Ovary (tissue), 10 donors: ENCODE measurements at places on chromosomes 2 and 18.

- no peak for DNase-seq
Observed at GRCh38 chr2:160075171-160075570, 12.8 kb upstream of the PLA2R1 start.

- DNase-seq: no peak
Observed at GRCh38 chr2:149703281-149703680, 115.7 kb upstream of the MMADHC start.

DNA sequence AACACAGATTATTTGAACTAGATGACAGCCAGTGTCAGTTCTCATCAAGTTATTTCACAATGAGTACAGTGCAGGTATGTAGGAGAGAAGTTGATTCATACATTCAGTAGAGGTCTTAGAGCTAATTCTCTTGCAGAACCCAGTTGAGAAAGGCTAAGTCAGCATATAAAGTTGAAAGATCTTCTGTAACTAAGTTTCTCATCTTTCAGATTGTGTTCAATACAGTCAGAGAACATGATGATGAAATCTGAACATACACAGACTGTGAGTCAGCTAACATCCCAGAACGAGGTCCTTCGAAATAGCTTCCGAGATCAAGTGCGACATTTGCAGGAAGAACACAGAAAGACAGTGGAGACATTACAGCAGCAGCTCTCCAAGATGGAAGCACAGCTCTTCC is 41.9 kb upstream of the LIMS1 start:
- no peak for DNase-seq

- no peak for DNase-seq
Observed at GRCh38 chr18:32333781-32334180, 136.9 kb downstream of the GAREM1 start.

DNA sequence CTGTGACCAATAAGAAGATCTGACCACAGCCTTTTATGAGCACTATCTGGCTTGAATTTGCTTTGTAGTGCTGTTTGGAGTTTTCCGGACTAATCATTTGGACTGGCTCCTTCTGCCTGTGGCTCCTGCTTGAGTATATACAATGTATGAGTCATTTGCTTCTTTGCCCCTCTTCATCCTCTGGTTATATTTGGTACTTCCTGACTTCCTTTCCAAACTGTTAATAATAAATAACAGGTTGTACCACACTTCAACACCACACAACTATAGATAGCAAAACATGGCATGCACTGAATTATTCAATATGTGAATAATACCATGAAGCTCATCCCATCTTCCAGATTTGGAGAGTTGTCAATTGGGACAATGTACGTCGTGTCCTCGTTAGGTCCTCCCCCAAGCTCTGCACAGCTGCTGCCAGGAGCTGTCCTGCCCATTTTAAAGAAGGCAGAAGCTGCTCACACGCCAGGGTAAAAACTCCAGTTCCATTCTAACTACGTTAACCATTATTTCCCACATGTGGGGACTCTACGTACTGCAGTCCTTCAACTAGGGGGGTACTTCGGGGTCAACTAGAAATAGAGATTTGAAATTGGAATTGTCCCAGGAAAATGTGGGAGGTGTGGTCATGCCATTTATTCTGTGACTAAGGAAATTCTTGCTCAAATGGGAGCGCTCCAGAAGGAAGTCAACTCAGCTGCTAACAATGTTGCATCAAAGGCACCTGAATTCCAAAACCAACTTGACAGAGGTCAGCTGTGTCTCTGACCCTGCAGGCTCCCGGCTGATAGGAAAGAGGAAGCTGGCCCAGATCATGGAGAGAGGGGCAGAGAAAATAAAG is 38.1 kb downstream of the ST8SIA5 start:
- DNase-seq: no peak

- DNase-seq: no peak
Observed at GRCh38 chr18:66264130-66264529, 339.8 kb downstream of the CDH19 start.

- DNase-seq: no peak
Observed at GRCh38 chr18:22108674-22109073, 60.7 kb upstream of the GATA6 start.

DNA sequence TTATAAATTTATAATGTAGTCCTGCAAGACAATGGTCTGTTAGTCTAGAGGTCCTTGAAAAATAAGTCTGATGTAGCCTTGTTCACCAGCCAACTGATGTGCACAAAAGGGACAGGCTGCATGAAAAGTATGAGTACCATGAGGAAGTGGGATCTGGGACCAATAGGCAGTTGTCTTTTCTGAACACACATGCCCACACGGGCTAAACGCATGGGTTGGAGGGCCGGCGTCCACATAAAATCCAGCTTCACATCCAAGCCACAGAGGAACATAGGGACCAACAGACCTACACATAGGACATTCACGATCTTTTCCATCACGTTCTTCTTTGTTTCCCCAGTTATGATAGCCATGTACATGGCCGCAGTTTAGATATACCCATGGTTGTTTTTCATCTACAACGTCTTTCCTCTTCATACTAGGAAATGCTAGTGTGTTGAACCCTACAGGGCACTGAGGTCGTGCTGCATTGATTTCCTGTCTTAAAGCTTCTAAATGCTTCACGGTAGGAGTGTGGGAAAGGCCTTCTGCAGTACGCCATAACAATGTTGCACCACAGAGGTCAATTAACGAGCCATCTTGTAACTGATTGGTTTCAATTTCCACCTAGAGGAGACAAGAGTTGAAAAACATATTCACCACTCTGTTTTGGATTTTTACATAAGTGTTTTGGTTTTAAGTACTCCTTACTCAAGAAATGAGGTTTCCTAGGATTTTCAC is 49.4 kb downstream of the PELI1 start:
- no peak for DNase-seq

DNA sequence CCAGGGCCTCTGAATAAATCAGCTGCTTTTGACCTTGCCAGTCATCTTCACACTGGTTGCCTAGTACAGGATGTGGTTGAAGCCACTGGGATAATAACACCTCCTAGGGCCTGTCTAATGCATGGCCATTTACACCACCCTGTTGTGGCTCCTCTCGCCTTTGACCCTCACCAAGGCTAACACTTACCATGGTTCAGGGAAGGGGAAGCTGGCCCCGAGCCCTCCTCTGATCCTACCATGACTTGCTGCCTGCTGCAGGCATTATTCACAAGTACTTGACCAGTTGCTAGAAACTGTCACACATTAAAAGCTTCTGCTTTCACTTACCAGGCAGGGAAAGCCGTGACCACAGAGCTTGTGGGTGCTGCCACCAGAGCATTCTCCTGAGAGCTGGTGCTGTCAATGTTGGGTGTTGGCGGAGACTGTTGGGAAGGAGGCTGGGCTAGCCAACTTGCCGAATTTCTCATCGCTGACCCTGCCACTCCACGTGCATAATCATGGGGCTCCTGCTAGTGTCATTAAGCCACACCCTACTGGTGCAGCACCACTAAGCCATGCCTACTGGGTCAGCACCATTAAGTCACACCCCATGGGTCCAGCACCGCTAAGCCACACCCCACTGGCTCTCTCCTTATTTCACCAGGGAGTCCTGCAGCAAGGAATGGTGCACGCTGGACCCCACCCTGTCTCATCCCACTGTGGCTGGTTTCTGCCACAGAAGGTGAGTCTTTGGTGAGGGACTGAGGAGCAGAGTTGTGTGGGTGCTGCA is 47.0 kb upstream of the TTC39C start:
- no peak for DNase-seq

DNA sequence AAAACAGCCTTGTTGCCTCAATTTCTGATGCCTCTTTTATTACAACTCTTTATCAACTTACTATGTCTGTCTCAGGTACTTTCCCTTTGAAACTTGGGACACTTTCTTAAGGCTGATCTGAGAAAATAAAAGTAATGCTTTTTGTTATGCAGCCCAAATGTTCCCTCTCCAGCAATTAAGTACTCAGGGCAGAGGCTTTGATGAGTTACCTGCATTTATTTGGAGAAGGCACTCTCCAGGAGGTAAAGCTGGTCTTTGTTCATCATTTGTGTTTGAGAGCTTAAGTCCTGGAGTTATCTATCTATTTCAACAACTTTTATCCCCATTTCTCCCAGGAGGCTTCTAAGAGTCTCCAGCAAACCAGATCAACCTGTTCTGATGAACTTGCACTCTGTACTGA is 259.2 kb downstream of the ASXL3 start:
- no peak for DNase-seq

DNA sequence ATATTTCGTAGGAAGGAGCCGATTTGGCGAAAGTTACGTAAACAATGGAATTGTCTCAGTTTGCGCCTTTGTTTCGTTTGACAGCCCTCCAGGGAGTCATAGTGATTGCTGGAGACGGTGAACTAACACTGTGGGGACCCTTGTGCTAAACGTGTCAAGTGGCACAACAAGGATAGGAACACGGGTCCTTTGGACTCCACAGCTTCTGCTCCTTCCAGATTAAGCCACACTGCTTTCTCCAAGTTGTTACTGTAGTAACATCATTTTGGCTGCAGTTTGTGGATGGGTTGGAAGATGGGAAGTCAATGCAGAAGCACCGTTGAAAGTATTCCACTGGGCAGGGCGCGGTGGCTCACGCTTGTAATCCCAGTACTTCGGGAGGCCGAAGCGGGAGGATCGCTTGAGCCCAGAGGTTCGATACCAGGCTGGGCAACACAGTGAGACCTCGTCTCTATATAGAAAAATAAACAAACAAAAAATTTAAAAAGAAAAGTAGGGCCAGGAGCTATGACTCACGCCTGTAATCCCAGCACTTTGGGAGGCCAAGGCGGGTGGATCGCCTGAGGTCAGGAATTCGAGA is 636 bp upstream of the IMMT start:
- no peak for DNase-seq

- DNase-seq: no peak
Observed at GRCh38 chr2:124153713-124154112, 128.6 kb downstream of the CNTNAP5 start.

GRCh38 chr2:188422726-188423125 is 131.1 kb downstream of the GULP1 start:
- DNase-seq: no peak
